ENCODE measurements at places on chromosomes 16 and 17.
A peak's percentile ranks its signal among the peaks of the same experiment; 100 is the strongest.

DNA sequence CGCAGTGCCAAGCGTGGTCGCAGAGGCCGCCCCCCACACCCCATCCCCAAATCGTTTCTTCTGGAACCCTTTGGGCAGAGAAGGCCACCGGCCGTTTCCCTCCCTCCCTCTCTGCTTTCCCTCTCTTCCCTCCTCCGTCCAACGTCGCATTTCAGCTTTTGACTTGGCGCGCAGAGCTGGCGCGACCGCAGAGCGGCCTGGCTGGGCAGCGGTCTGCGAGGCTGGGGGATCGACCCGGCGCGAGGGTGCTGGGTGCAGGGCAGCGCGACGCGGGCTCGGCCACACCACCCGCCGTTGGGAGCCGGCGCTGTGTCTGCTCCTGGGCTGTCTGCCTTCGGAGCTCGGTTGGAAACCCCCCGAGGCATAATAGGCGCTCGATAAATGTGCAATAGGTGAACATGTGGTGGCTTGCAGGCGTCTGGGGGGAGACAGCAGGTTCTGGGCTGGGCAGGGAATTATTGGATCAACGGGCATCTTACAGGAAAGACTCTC is 2.8 kb upstream of the NTN3 start:
- DNase-seq = no peak

- DNase-seq = peak; percentile 23
These were observed 2.6 kb upstream of the GRIN2C start for GRCh38 chr17:74862108-74862901.

DNA sequence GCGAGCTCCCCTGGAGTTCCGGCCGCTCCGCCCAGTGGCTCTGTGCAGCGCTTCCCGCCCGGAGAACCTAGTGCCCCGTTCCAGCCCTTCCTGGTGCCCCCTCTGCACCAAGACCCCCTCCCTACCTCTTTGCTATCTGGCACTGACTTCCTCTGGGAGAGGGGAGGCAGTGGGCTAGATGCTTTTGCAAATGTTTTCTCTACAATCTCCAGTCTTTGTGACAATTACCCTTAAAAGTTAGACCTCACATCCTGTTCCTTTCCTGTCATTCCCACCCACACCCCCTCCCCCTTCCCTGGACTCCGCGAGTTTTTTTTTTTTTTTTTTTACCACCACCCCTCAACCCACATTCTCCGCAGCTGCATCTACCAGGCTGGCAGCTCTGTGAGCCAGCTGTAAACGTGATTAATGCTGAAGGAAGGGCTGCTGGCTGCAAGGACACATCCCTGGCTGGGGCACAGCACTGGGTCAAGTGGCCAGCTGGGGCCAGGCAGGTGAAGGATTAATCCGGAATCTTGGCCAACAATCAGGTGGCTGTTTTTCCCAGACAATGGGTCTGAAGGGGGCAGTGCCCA is 101.5 kb downstream of the MGAT5B start:
- no peak for DNase-seq

- DNase-seq = no peak
These were observed 2.8 kb upstream of the MRPL28 start for GRCh38 chr16:373020-373598.

DNA sequence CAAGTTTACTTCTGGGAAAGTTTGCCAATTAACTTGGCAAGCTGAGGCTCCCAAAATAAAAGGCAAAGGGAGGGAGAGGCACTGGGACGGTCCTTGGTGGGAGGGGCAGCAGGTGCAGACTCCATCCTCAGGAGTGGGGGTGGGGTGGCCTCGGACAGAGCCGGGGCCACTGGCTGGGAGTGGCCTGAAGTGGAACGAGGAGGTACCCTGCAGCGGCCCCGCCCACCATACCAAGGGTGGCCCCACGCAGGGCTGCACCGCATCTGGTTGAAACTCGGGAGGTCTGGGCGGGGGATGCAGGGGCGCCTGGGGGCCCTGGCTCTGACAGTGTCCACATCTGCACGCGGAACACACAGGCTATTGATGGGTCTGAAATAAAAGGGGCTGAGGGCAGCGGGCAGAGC is 42.4 kb upstream of the SLC38A10 start:
- DNase-seq = no peak

- no peak for DNase-seq
These were observed 63.2 kb downstream of the SSH2 start for GRCh38 chr17:29866746-29867404.

DNA sequence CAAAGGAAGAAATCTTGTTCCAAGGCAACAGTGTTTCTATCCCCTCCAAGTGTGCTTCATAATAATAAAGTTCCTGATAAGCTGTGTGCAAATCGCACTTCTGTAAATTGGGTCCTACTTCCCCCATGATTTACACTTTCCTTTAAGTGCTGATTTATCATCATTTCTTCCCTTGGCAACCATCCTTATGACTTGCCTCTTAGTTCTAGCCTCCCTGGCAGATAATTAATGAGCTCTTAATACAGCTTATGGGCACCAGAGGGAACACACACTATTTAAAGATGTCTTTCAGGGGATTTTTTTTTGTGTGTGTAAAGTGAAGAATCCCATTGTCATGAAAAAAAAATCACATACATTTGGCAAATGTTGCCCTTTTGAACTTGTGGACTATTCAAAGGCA is 101.6 kb upstream of the MPHOSPH6 start:
- no peak for DNase-seq
